Stimulated activated CD4-positive, alpha-beta T cell treated with anti-CD3 and anti-CD28 coated beads, Interleukin-1b, Interleukin-23, amount 100 ng/mL, for 4 hours (primary cell): ENCODE measurements at places on chromosomes 1 and 21.
A peak's percentile ranks its signal among the peaks of the same experiment; 100 is the strongest.

GRCh38 chr21:46037331-46038325 is 56.1 kb downstream of the COL6A1 start:
- DNase-seq: no peak

- DNase-seq: no peak
Observed at GRCh38 chr1:167543199-167543990, 10.2 kb downstream of the CREG1 start.

GRCh38 chr1:26378088-26378878 is 5.7 kb upstream of the ZNF683 start:
- DNase-seq: peak; percentile 62

DNA sequence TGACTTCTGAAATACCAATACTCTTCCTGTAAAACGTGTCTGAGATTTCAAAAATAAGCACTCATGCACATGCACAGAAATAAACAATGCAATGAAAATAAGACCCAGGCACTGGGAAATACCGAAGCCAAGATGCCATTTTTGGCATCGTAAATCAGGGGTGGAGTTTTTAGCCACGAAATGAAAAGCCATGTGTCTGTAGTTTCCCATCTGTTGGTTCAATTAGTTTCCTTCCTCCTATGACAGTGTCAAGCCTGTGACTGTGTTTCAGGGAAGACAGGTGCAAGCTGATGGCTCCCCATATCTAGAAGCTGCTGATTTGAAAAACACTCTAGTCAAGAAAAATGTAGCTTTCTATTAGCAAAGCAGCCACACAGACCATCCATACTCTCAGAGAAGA is 480.4 kb upstream of the CAMK1G start:
- no peak for DNase-seq

DNA sequence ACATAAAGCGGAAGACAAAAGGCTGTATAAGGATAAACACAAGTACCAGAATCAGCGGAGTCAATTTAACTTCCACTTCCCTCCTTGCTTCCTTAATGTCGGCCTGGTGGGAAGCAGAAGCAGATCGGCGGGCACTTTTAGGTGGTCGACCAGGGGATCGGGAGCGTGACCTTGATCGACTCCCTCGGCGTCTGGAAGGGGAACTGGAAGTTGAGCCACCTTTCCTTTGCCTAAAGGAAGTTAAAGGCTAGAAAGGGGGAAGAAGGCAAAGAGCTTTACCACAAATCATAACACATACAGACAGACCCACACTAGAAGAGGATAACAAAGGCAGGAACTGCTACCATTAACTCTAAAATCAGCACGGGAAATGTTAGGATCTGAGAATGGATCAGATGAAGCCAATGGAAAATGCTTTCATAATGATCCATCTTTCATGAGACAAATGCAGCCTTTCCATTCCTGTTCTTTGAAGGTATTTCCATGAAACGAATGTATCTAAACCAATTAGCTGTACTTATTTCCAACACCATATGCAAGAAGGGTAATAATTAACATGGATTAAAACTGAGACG is 5.7 kb downstream of the LBR start:
- DNase-seq: no peak

DNA sequence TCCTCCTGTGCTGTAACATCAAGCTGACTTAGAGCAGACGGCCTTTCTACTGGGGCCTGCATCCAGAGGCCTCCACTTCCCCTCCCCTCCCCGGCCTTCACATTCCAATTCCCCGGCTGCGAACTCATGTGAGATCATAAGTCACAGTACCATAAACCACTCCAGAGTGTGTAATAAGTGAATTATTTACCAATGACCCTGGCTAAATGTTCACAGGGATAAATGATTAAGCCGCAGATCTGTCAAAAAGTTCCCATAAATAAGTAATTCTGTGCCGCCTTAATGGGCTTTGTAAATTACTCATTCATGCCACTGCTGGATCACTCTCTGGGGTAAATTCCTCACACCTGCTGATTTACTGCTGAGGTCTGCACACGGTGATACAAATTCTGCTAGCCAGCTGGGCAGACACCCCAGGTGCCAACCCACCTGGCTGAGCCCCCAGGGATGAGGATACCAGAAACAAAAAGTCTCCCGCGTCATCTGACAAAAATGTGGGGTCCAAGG is 27.4 kb upstream of the KIRREL1 start:
- no peak for DNase-seq

GRCh38 chr1:40377512-40377911 is 4.0 kb downstream of the SMAP2 start:
- DNase-seq: no peak

DNA sequence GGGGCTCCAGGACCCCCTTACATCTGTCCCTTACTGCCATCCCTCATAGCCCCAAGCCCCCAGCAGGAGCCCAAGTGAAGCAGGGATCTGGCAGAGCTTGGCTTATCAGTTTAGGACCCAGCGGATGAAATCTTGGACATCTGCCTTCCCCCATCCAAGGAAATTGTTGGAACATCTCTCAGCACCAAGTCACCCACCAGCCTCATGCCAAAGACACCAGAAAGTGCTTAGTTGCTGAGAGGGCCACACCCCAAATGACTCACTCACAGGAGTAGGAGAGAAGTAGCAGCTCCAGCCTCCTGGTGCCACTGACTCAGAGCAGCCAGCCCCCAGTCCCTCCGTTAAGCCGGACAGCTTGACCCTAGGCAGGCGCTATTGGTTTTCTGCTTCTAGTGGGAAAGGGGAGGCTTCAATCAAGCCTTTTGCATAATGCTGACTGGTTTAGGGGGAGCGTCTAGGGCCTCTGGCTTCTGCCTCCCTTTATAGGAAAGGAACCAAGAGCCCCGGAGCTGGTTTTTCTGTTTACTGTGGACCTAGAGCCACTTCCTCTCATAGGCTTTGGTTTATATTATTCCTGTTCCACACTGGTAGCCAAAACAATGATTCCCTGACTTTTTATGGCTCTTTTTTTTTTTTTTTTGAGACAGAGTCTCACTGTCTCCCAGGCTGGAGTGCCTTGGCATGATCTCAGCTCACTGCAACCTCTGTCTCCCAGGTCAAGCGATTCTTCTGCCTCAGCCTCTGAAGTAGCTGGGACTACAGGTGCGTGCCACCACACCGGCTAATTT is 114.2 kb upstream of the IPO9 start:
- no peak for DNase-seq

- DNase-seq: no peak
Observed at GRCh38 chr21:42291003-42291750, 24.0 kb downstream of the TFF3 start.

DNA sequence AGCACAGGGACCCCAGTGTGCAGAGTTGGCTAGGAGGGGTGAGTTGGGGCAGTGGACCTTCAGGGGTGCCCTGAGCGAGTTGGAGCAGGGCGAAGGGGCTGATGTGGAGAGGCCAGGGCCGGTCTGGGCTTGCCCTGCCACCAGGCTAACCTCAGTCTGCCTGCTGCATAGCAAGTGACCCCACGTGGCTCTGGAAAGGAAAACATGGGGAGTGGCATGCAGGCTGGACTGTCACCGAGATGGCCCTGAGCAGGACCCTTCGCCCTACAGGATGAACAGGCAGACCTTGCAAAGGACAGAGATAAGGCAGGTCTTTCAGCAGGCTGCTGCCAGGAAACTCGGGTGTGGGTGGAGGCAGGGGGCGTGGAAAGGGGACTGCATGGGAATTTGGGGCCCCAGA is 51.5 kb downstream of the FOXO6 start:
- no peak for DNase-seq

DNA sequence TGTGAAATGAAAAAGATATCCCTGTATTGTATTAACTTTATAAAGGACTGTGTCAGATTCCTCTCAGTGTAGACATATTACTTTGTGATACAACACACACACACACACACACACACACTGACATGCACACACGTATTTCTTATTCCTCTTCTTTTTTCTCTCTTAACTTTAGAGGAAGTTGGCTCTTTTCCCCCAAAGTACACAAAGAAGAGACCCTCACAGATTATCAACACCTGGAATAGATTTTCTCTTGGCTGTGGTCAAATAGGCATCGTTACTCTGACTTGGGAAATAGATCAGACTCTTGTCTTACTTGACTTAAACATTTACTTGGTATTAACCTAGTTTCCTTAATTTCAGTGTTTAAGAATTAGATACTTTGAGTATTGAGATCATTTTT is 792.8 kb downstream of the ADGRL2 start:
- DNase-seq: no peak

DNA sequence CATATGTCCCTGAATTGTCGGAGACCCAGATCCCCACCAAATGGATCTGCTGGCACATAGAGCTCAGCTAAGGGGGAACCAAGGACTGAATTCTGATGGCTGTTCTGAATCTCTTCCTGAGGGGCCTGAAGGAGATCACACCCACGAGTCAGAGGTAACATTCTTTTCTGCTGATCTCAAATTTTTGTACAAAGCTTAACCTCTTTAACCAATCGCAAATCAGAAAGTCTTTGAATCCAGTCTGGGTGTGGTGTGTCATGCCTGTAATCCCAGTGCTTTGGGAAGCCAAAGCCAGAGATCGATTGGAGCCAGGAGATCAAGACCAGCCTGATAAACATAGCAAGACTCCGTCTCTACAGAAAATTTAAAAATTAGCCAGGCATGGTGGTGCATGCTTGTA is 62.8 kb upstream of the PRRC2C start:
- DNase-seq: no peak

DNA sequence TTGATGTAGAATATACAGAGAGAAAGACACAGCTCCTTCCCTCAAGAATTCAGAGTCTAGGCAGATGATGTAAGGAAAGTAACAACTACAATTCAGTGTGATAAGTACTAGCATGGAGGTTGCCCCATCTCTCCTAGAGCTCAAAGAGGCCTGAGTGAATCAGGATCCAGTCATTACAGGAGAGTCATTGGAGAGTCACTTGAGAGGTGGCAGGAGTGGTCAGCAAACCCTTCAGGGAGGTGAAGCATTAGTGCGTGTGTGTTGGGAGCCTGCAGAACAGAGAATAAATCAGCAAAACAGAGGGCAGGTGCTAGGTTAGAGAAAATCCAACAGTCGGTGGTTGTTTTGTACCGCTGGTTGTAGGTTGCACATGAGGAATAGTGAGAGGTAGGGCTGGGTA is 46.1 kb downstream of the GRIK1 start:
- DNase-seq: no peak

DNA sequence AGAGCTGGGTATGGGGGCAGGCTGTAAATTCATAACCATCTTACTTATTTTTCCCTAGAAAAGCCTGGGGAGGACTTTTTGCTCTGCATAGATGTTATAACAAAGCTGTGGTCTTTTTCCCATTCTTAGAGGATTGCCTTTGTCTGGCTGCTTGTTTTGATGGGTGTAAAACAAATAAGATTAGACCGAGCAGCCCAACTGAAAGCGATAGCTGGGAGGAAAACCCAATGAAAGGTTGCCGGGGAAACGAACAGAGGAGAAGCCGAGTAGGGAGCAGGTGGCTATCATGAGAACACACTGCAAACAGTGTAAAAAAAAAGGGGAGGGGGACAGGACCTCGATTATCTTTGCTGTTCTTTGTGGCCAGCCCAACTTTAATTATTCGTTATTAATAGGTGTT is 1.9 kb downstream of the ELAVL4 start:
- DNase-seq: no peak

DNA sequence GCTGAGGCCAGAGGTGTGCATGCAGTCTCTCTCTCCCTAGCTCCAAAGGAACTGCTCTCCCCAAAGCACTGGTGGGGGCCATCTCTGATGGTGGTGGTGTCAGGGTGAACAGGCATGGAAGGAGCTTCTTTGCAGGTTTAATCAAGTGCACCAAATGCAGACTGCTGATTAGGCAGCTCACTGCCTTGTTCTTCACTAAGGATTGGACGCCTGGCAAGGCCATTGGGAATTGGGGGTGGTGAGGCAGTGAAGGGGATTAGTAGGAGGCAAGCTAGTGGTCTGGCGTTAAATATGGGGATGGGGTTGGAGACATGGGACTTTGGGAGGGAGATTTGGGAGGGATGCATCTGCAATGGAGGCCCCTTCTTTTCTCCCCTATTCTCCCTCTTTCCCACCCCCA is 1.5 kb downstream of the CACNA1E start:
- DNase-seq: no peak

GRCh38 chr21:25564349-25564948 is 42.8 kb downstream of the MRPL39 start:
- no peak for DNase-seq

GRCh38 chr1:48568501-48568900 is 96.5 kb upstream of the SPATA6 start:
- no peak for DNase-seq

GRCh38 chr1:115748401-115749150 is 19.9 kb downstream of the CASQ2 start:
- no peak for DNase-seq

DNA sequence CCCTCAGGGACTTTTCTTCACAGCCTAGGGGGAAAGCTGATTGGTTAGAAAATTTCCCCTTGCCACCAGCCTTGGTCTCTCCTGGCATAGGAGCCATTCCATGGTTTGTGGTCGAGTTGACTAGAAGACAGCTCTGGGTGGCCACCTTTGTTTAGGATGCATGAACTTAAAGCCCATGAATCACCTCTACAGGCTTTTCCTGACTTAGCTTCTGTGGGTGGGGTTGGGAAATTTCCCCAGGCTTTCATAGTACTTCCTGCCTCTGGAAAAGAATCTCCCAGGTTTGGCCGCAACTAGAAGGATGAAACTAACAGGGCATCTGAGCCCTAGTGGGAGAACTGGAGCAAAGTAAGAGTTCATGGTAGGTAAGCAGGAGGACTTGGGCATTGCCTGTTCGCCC is 72.6 kb downstream of the SNRPE start:
- DNase-seq: no peak

DNA sequence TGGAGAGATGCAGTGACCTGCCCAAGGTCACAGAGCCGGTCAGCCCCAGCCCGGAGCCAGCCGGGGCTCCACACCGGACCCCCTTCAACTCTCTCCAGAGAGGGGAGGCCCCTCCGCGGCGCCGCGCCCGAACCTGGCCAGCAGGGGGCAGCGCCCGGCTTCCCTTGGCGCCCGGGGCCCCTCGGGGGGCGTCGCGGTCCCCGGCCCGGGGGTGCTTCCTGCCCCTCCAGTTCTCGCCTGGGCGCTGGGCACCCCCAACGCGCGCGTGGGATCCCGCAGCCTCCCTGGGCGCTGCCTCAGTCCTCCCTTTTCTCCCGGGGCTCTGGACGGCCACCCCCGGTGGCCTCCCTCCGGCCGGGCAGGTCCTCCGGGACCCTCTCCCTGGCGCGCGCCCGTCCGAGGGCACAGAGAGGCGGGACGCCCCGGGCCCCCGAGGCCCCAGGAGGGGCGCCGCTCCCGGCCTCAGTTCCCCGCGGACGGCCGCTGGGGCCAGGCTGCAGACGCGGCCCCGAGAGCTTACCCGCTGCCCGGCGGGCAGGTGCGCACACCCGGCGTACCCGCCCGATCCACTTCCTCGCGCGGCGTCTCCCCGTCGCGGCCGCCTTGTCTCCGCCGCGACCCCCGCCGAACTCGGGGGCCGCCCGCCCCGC is 406 bp downstream of the HTR1D start:
- peak; percentile 20 for DNase-seq

DNA sequence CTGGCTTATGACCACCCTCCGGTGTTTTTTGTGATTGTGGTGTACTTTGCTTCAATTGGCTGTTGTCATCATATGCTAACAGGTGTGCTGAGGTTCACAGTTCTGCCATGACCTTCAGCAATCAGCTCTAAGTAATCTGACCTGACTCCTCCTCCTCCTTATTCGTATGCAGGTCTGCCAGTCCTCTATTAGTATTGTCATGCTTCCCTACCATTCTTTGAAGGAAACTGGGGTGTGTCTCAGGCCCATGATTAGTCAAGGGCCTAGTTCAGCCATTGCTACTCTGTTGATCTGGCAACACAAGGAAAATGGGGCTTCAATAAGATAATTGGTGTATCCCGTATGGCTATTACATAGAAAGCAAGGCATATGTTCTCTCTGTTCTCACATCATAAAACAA is 332.3 kb upstream of the DPYD start:
- no peak for DNase-seq
